Activated CD4-positive, alpha-beta memory T cell treated with anti-CD3 and anti-CD28 coated beads for 36 hours (primary cell): ENCODE measurements at places on chromosomes 1 and 21. TPM values are rescaled to one million over a fixed set of nuclear protein-coding genes. Genes with fewer than 3 reads are reported as not detected.

- no peaks in the 10 kb centered on the region for H3K4me1 ChIP-seq
- H3K27me3 ChIP-seq: peaks cover 59% of the 10 kb centered on the region
- no peak overlapping the region for H3K27ac ChIP-seq
- H3K36me3 ChIP-seq: no peaks in the 10 kb centered on the region
Observed at GRCh38 chr1:13583966-13584791, 547 bp downstream of the PDPN start.

DNA sequence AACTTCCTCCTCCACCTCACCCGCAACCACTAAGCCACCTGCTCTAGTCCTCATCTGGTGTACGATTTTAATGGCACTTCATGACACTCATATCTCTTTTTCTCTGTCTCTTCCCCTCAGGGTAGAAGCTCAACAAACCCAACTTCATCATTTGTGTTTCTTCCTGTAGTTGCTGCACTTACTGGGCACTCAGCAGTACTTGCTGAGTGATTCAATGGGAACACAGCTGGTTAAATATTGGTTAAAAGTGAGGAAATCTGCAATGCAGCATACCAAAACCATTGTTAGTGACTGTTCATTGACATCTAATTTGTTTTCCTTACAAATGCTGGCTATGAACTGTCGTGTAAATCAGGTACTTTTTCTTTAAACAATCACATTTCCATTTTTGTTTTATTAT is 541.1 kb upstream of the PRMT6 start:
- no peaks in the 10 kb centered on the region for H3K27me3 ChIP-seq
- H3K4me1 ChIP-seq: no peaks in the 10 kb centered on the region
- DNase-seq: no peak

DNA sequence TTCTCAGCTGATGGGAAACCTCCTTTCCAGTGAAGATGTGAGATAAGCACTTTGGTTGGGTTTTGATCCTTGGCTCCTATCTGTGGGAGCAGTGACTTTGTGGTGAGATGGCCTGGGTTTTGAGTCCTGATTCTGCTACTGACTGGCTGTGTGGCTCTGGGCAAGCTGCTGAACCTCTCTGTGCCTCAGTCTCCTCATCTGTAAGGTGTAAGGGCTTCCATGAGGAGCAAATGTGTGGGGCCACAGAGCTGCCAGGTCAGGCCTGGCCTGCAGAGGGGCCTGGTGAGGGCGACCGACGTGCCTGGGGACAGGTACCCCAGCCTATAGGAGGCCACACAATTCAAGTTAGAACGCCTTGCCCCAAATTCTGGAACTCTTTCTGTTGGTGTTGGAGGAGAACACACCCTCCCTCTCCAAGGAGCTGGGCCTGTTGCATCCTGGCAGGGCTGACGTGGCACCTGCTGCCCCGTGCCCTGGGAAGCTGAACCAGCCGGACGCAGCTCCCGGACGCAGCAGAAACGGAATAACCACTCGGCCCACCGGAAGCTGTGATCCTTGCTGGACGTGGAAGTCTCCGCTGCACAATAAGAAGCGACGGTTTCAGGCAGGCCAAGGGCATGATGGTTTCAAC is 62.7 kb downstream of the AGPAT3 start:
- H3K27me3 ChIP-seq: no peaks in the 10 kb centered on the region
- peaks cover 2% of the 10 kb centered on the region for H3K36me3 ChIP-seq
- no peak overlapping the region for H3K4me3 ChIP-seq
- no peak overlapping the region for H3K27ac ChIP-seq

The DNAJC28 gene
- total RNA-seq: 0.67 TPM

- no peaks in the 10 kb centered on the region for H3K36me3 ChIP-seq
- H3K27me3 ChIP-seq: no peaks in the 10 kb centered on the region
- H3K4me1 ChIP-seq: no peaks in the 10 kb centered on the region
- H3K4me3 ChIP-seq: no peak overlapping the region
Observed at GRCh38 chr1:17606826-17607440, 67.4 kb downstream of the ARHGEF10L start.

DNA sequence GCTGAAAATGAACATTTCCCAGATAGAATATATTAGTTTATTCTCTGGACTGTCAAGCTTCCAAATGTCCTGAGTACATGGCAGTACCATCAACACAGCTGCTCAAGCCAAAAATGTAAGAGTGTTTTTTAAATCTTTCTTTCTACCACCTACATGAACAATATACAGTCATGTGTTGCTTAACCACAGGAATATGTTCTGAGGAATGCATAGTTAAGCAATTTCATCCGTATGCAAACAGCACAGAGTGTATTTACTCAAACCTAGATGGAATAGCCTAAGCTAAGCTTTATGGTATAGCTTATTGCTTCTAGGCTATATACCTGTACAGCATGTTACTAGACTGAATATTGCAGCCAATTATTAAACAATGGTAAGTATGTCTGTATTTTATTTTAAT is 561.9 kb upstream of the ADGRL4 start:
- no peaks in the 10 kb centered on the region for H3K4me1 ChIP-seq
- no peak overlapping the region for H3K27ac ChIP-seq
- no peak for DNase-seq
- no peaks in the 10 kb centered on the region for H3K36me3 ChIP-seq
